Inflammatory macrophage (primary cell): ENCODE measurements at places on chromosomes 16 and 17.

DNA sequence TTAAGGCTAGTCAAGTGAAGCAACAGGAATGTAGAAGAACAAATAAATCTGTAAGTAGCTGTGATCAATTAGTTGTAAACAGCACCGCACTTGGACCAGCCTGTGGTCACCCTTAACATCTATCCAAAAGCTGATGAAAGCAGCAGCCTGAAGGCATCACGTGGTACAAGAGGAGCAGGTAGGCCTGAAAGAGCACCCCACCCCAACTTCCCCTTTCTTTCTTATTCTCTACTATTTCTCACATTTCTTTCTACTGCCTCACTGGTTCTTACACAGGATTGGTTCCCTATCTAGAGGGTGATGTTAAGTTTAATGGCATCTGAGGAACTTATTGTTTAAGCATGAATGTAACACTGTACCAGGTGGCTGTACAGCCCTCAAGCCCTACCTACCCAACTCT is 42.6 kb upstream of the CLEC18B start:
- DNase-seq, result no peak

DNA sequence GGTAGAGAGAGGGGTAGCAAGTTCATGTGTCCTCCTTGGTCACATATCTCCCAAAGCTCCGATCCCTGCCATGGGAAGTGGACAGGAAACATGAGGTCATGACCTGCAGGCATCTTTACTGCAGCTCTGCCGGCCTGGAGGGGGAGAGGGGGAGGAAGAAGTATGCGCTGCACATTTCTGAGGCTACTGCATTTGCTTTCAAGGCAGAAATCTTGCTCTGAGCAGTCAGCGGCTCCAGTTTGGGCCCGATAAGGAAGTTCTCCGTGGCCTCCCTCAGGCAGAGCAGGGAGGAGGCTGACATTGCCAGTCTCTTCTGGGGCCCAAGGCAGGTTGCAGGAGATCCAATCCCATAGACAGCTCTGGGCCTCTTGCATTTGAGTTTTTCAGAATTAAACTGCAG is 1.5 kb upstream of the NHERF1 start:
- DNase-seq, result peak; percentile 78

DNA sequence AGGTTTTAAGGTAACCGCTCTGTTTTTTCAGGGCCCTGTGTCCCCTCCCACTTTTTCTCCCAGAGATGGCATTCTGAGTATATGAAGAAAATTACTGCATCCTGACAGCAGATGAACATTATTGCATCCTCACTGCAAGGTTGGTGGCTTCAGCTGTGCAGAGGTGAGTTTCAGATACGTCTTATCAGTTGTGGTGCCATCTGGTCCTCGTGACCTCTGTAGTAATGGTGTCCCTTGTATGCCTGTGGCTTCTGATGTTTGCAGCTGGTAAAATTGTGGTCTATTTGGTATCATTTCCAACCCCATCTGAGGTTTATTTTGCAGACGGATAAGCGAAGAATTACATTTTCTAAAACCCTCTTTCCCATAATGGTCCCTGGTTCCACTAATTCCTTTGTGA is 417.0 kb downstream of the HS3ST3B1 start:
- DNase-seq, result no peak

GRCh38 chr16:88375996-88376834 is 6.5 kb upstream of the ZNF469 start:
- DNase-seq, result no peak

- DNase-seq, result no peak
Measured at GRCh38 chr17:15290605-15291004, 25.5 kb upstream of the PMP22 start.

DNA sequence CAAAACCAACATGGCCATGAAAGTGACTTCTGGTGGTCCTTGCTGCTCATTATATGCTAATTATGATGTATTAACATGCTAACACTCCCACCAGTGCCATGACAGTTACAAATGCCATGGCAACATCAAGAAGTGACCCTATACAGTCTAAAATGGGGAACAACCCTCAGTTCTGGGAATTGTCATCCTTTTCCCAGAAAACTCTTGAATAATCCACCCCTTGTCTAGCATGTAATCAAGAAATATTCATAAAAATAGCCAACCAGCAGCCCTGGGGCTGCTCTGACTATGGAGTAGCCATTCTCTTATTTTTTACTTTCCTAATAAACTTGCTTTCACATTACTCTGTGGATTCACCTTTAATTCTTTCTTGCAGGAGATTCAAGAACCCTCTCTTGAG is 35.9 kb downstream of the DNAJA2 start:
- DNase-seq, result peak; percentile 69

DNA sequence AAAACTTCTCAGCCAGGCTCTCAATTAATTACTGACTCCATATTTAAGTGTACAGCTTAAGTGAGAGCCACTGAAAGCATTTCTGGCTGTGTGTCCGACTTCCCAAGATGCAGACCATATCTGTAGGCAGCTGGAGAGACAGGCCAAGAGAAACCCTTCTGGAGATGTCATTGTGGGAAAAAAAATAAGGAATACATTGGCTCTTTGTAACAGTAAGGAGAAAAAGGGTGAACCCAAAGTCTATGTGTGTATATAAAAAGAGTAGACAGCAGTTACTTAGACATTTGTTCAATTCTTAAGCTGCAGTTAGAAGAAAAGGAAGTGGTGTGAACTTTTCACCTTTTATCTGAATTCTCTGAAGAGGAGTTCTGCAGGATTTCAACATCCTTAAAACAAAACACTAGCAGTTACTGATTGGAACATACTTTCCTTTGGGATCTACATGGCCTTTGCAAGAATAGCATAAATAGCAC is 21.7 kb downstream of the FAM117A start:
- peak; percentile 70 for DNase-seq

GRCh38 chr17:57512258-57512657 is 232.8 kb downstream of the CCDC182 start:
- DNase-seq, result no peak

GRCh38 chr17:75548813-75549212 is 23.3 kb downstream of the LLGL2 start:
- no peak for DNase-seq

DNA sequence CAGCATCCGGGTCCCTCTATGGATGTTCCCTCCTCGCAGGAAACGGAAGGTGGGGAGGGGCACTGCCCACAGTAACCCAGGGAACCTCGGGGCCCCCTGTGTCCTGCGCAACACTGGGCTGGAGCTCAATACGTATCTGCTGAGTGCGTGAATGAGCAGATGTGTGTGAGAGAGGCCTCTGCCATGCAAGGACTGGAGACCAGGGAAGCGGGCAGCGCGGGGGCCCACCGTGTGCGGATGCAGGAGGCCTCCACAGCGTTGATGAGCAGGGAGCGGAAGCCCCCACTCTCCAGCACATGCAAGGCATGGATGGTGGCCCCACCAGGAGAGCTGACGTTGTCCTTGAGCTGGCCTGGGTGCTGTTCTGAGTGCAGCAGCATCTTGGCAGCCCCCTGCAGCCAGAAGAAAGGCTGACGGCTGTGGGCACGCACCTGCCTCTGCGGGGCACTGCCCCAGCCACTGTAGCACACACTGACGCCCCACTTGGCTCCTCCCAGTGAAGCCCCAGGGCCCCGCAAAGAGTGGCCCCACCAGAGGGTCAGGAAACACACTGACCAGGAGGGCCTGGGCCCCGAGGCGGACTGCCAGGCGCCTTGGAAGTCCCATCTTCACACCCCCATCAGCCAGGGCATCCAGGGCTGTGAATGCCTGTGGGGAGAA is 2.9 kb downstream of the PYCR1 start:
- no peak for DNase-seq

- peak; percentile 45 for DNase-seq
Measured at GRCh38 chr17:7887038-7887481, 1.5 kb upstream of the CHD3 start.

DNA sequence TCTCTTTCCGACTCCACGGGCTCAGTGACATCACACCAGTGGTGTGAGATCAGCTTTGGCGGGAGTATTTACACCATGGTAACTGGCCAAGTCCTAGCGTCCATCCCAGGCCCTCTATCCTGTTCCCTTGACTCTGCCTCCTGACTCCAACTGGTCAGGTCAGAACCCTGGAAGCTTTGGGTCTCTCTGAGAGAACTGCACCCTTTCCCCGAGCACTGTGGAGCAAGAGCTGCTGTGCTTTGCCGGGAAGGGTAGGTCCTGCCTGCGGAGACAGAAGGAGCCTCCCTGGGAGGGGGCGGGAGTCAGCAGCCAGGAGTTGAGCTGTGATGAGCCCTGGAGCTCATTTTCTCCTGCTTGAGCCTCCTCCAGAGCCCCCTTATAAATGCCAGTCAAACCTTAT is 212.1 kb upstream of the TNRC6C start:
- DNase-seq, result no peak

DNA sequence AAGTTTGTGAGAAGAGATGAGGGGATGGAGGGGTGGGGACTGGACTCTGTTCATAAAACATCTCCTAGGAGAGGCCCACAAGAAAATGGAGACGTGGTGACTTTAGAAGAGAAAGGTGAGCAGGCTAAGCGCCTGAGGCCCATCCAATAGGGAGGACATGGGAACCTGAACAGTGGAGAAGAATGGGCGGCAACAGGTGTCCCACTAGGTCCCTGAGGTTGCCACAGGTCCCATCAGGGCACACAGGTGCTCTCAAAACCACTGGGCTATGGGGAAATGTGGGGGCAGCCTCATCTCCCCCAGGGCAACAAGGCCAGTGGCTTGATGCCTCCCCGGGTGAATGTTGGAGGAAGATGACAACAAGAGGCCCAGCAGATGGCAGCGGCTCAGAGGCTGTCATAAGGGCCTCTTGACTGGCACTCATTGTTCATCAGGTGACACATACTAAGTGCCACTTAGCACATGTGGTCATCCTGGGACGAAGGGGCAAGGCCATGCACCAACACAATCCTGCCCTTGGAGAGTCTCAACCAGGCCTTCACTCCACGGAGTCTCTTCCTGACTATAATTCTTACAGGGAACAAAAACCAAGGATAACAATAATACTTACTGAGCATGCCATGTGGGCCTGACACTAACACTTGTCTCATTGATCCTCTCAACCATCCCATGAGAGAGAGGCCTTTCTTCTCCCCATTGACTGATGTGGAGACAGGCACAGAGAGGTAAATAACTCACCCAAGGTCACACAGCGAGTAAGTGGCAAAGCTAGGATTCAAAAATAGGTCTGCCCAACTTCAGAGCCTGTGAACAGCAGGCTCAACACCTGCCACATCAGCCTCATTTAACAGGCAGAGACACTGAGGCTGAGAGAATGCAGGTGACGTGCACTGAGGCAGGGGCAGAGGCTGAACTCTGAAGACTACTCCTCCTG is 38.0 kb downstream of the CUEDC1 start:
- DNase-seq, result peak; percentile 31

DNA sequence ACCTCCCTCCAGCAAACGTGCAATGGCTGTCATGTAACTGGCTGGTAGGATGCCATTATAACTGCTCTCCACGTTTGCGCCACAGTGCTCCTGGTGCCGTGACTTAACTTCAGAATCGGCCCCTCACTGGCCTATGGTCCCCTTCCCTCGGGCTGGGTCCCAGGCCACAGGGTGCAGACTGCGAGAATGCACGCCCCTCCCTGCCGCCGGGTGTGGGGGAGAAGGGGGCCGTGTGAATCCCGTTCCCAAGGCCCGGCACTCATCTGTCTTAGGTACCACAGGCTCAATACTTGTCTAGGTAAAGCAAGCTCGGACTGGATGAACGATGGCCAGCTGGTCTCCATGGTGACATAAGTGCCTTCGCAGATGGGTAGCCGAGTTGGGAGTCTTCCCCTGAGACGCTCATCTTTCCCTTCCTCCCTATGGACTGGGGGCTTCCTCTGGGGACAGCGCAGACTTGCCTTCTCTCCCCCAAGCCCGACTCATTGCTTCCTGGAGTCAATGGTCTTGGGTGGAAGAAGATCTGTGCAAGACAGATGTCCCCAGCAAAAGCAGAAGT is 37.8 kb downstream of the TIMM22 start:
- DNase-seq, result no peak

DNA sequence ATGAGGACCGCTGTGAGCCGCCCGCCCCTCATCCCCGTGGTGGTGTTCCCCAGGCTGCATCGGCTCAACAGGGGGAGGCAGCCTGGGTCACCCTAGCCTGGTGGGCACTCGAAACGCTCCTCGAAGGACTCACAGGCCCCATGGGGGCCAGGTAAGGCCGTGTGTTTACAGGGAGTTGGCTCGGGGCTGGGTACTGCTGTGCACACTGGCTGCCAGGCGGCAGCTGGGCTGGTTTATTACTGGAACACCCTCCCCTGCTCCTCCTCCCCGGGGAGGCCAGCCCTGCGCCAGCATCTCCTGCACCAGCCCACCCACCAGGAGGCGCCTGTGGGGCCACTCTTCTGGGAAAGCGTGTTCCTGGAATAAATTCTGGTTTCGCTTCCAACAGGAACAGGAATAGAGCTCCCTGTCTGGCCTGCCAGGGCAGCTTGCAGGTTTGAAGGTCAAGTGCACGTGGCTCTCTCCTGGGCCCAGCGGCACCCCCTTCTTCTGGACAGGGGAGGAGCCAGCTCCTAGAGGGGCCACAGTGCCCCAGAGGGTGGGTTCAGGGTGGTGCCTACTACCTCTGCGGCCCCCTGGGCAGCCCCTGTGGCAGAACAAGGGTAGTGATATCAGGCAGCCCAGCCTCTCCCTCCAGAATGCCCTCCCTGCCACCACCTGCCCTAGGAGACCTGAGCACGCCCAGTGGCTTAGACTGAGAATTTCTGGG is 11.3 kb downstream of the MCRIP1 start:
- peak; percentile 88 for DNase-seq
